CD4-positive, alpha-beta T cell treated with Interleukin-17A for 1 hour (primary cell): ENCODE measurements at places on chromosomes 4 and X.

- DNase-seq, result peak; percentile 20
Measured at GRCh38 chr4:151865312-151865711, 104.5 kb upstream of the GATB start.

GRCh38 chr4:40515398-40516293, 114.0 kb downstream of the RBM47 start:
- DNase-seq, result no peak

GRCh38 chrX:97234471-97235081, 350.9 kb downstream of the RPA4 start:
- no peak for DNase-seq

DNA sequence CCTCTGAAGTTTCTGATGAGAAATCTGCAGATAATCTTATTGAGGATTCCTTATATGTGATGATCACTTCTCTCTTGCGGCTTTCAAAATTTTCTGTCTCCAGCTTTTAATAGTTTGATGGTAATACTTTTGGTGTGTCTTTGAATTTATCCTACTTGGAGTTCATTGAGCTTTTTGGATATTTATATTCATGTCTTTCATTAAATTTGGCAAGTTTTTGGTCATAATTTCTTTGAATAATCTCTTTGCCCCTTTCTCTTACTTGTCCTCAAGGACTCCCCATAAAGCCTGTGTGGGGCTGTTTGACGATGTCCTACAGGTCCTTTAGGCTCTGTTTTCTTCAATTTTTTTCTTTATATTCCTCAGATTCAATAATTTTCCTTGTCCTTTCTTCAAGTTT, 11.3 kb upstream of the FAM47E start:
- no peak for DNase-seq

DNA sequence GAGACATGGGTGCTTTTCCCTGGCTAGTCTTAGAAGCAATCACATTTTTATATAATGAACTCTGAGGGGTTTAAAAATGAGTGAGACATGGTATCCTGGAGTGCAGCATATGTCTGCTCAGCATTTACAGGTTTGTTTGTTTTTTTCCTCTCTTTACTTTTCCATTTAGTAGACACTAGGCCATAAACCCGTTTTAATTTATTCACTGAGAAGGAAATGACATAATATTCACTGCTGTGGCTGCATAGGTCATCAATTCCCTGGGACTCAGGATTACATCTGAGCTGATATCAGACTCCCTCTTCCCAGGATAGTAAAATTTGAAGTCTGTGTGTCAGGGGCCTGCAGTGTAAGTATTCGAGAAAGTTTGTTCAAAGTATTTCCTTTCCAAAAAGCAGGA, 178.9 kb upstream of the SPRY1 start:
- no peak for DNase-seq

GRCh38 chrX:74804574-74804973, 120.7 kb downstream of the NEXMIF start:
- DNase-seq, result no peak

GRCh38 chr4:94408549-94409374, 43.0 kb upstream of the PDLIM5 start:
- no peak for DNase-seq

- no peak for DNase-seq
Measured at GRCh38 chr4:151573474-151573873, 164.5 kb downstream of the FHIP1A start.

DNA sequence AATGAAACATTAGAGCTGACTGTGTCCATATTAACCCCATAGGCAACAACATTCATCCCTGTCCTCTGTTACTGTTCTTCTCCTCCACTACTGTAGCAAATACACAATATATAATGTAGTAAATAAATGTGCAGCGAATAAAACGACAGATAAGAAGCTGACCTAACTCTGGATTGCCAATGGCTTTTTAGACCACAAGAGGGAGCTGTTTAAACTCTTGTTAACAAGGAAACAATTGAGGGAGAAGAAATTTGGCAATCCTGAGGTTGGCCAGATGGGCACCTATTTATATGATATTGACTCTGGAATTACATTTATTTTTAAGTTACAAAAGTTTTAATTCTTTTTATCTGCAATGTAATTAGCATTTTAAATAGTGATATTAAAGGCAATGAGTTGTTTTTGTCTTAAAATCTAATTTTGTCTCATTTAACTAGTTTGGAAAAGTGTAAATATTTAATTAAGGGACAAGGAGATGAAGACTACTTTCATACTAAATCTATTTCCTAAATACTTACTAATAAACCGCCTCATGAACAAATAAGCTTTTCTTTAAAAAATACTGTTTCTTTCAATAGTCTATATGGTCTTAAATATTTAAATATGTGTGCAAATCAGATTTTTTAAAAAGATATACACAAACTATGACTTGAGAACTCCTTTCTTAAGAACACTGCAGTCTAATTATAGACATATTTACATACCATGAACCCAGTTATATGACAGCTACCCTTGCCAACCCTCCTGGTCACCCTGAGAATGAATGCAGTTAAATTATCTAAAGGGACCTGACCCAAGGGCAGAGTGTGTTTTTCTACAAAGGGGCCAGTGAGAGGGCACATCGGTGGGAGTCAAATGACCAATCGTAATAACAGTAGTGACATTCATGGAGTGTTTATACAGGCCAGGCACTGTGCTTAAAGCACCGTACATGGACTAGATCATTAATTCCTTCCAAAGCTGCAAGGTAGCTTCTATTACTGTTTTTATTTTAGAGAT, 52.9 kb upstream of the HPF1 start:
- DNase-seq, result peak; percentile 66

DNA sequence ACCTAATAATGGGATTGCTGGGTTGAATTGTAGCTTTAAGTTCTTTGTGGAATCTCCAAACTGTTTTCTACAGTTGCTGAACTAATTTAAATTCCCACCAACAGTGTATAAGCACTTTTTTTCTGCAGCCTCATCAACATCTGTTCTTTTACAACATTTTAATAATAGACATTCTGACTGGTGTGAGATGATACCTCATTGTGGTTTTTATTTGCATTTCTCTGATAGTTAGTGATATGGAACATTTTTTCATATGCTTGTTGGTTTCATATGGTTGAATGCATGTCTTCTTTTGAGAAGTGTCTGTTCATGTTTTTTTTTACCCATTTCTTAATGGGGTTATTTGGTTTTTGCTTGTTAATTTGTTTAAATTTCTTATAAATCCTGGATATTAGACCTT, 1718.9 kb downstream of the C4orf33 start:
- DNase-seq, result no peak

DNA sequence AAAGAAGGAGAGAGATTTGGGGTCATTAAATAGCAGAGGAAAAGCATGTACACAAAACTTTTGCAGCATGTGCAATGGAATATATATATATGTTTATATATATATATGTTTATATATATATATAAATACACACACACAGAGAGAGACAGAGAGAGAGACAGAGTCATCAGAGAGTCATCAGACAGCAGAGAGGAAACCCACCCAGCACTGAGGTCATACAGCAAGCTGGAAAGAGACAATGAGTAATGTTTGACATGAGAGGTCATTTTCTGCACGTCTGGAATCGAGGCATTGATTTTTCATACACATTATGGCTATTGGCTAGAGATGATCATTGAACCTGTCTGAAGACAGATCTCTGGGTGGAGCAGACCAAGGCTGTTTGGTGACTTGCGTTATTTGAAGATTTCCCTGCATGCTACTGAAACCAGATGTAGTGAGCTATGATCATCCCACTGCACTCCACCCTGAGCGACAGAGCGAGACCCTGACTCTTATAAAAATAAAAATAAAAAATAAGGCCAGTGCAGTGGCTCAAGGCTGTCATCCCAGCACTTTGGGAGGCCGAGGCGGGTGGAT, 48.8 kb upstream of the SHOX start:
- DNase-seq, result no peak

DNA sequence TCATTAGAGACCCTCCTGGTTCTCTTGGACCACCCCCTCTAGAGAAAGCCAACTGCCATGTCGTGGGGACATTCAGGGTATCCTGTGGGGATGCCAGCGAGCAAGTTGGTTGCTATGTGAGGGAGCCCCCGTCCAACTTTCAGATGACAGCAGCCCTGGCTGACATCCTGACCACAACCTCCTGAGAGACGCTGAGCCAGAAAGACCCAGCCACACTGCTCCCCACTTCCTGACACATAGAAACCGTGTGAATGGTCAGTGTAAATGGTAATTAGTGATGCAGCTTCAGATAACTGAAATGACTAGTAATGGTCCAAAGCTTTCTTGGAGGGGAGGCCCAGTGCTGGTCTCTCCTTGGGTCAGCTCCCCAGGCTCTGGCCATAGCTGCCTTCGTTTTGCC, 10.8 kb downstream of the CLCN4 start:
- DNase-seq, result no peak

GRCh38 chr4:1418494-1419285, 12.4 kb upstream of the NKX1-1 start:
- DNase-seq, result no peak

DNA sequence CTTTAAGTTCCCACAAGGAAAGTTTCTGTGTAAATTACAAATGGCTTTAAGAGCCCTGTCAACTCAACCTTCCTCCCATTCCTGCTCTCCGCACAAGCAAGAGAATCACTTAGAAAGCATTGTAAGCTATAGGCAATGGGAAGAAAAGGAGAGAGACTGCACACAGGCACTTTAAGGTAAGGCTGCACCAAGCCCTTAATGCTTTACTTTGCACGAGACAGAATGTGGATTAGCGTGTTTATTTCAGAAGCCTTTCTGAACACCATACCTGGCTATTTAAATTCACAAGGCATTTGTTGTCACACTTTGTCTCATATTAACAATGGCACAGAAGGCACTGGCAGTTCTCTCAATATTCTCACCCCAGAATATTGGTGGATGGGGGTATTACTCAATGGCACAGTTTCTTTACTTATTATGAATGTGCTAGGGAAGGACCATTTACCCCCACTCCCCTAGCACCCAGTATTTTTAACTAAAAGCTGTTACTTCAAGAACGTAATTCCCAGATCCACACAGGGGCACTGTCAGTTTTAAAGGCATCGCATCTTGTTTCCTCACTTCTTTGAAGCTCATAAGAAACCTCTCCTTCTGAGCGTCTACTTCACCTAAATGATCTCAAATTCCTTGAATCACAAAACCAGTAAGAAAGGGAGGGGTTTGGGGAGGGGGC, 150.0 kb downstream of the MAML3 start:
- DNase-seq, result no peak

DNA sequence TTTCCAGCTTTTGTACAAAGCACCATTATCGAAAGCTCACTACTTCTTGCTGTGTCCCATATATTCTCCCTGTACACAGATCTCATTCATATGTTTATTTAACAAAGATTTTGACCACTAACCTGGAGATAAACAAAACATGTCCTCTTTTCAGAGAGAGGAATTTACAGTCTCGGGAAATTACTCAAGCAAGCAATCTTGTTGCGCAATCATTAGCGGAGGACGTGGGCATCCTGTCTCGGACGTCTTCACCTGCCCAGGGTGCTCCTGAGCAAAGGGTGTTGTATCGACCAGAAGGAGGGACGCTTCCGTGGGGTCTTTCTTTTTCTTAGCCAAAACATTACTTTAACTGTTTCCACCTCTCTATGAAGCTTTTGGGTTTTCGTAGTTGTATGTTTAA, 66.5 kb upstream of the CLCN4 start:
- no peak for DNase-seq

- DNase-seq, result no peak
Measured at GRCh38 chr4:23999714-24000469, 110.0 kb upstream of the PPARGC1A start.

DNA sequence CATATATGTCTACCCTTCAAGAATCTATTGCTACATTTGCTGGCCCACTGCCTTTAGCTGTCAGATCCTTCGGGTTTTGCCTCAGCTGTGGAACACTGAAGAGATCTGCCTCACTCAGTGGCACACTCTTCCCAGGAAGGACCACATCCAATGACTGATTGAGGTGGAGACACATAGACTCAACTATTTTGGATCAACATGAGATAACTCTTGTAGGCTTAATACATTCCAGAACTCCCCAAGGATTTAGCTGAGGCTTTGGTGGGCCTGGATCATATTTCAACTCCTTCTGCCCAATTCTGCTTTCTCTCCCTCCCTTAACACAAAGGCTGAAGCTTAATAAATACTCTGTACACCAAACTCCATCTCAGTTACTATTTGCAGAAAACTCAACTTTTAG, 100.5 kb downstream of the CORIN start:
- no peak for DNase-seq

DNA sequence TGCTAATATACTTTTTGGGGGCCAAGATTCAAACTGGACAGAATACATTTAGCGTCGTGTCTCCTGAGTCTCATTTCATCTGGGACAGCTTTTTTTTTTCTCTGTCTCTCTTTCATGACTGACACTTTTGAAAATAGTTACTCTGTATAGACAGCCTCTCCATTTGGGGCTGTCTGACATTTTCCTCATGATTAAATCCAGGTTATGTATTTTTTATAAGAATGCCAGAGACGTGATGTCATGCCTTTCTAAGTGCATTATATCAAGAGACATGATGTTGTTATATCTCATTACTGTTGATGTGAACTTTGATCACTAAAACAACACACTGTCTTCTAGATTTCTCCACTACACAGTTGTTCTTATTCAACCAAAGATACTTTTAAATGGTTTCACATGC, 199.0 kb downstream of the BANK1 start:
- DNase-seq, result no peak

- DNase-seq, result no peak
Measured at GRCh38 chr4:102477657-102478056, 23.5 kb upstream of the NFKB1 start.

DNA sequence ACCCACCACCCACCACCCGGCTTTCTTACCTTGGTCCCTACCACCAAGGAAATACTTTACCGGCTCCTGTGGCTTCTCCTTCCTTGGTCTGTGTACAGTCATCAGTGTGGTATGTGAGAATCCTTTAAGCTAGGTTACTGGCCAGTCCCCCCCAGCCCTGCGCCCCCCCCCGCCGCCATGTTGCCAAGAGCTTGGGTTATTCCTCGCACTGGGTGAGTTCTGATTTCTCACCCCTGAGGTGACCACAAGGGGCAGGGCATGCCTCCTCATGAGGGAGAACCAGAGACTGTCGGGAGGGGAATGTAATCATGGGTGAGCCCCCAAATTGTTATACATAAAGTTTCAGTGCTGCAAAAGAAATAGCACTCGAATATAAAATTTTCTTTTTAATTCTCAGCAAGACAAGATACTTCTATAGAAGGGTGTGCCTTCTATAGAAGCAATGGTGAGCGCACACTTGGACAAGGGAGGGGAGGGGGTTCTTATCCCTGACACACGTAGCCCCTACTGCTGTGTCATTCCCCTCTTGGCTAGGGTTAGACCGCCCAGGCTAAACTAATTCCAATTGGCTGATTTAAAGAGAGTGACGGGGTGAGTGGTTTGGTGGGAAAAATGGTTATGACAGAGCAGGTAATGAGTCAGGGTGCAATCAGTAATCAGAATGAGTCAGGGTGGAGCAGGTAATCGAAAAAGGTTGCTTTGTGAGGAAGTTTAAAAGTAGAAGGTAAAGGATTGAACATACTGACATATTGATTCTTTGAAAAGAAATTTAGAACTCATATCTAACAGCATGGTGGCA, 133.2 kb downstream of the KDM6A start:
- DNase-seq, result no peak

DNA sequence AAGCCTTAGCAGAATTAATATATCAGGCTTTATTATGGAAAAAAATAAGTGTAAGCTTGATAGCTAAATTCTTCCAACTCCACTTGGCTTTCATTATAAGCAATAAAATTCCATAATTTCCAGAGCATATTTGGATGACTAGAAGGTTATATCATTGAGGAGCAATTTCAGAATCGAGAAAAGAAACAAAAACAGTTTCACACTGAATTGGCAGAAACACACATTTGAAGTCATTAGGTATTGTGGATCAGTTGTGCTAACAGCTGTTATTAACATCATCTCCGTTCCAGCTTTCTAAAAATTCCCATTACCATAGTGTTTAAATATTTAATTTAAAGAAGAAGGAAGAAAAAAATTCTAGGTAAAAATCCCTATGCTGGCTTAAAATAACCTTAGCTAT, 92.6 kb downstream of the ANTXR2 start:
- DNase-seq, result no peak
